Activated CD4-positive, alpha-beta T cell treated with anti-CD3 and anti-CD28 coated beads, Interleukin-2, amount 10 ng/mL, durations not matched to agents 7 days and 5 days (primary cell): ENCODE measurements at places on chromosomes 2 and 18. TPM values are rescaled to one million over a fixed set of nuclear protein-coding genes. Genes with fewer than 3 reads are reported as not detected.

The AMER3 gene
- total RNA-seq: not detected

The NOSTRIN gene
- not detected for total RNA-seq

DNA sequence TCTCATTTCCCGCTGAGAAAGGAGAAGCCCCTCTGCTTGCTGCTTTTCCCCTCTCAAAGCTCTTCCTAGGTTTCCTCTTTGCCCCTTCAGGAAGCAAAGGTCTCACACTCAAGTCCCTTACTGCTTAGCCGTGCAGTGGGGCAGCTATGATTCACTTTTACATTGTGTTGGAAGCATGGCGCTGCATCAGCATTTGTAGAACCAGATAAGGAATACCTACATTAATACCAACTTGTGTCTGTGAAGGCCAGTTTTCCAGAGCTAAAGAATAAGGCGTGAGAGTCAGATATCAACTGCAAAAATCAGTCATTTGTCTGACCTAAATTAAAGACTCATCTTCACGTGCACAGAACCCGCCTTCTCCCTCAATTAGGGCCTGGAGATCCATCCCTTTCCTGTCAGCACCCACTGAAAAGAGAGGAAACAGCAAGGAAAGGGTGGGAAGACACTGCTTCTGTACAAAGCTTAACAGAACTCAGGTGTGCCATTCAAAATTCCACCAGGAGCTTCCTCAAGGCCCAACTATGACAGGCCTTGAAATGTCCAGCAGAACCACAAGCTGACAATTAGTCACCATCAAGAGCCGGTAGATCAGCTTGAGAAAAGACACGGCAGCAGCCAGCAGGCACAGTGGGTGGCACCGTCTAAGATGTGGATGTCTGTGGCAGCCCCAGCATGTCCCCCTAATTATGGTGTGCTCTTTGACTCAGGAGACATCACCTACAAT lies 16.1 kb upstream of the XDH start:
- DNase-seq: no peak

- no peak for DNase-seq
Observed at GRCh38 chr18:73681398-73681797, 466.2 kb downstream of the FBXO15 start.

The KIAA2012 gene
- total RNA-seq: not detected

GRCh38 chr2:102159295-102159694 lies 16.7 kb downstream of the IL1R1 start:
- no peak for DNase-seq

DNA sequence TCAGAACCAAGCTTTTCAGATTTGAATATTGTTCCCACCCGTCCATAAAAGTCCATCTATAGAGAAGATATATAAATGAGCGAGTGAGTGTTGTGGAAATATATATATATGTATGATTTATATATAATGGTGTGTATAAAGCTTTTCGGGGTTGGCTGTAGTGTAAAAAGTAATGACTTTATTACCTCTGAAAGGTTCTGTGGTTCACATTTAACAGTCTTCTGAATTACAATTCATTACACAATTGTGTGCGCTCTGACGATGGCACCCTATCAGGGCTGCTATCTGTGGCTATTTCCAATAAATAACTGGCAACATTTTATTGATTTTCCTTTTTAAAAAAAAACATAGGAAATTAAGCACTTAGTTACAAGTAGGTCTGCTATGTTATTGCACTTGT lies 2.7 kb upstream of the BCL11A start:
- DNase-seq: no peak
